Renal pelvis (tissue), 12 donors: ENCODE measurements at places on chromosomes 3 and 15. TPM values are rescaled to one million over a fixed set of nuclear protein-coding genes. Genes with fewer than 3 reads are reported as not detected.
A peak's percentile ranks its signal among the peaks of the same experiment; 100 is the strongest.

- no peak for DNase-seq
These were observed 291.2 kb upstream of the KCNMB2 start for GRCh38 chr3:178244733-178245709.

- DNase-seq = no peak
These were observed 200.8 kb upstream of the GADL1 start for GRCh38 chr3:31095255-31095654.

DNA sequence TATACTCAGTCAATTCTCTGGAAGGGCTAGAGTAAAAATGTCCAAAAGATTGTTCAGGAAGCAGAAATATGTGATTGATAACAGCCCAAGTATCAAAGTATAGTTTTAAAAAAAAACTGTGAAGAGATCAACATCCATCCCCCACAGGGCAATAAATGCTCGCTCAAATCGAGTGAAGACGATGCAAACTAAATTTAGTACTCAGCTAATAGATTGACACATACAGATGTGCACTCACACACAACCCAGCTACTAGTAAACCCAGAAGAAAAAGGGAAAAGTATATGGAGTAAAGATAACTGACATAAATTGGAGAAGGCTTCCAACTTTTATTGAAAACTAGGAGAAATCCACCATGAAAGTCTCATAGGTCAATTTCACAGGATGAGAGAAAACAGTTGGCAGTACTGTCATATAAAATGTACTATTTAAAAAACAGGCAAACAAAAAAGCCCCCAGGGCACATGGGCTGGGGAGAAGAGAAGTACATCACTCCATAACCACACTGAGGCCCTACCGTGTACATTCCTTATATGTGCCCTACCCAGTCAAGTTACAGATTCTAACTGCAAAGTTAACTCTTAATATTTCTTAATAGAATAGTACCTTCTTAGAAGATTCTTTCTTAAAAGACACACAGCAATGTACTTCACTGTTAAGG lies 125.7 kb downstream of the TBL1XR1 start:
- DNase-seq = no peak

DNA sequence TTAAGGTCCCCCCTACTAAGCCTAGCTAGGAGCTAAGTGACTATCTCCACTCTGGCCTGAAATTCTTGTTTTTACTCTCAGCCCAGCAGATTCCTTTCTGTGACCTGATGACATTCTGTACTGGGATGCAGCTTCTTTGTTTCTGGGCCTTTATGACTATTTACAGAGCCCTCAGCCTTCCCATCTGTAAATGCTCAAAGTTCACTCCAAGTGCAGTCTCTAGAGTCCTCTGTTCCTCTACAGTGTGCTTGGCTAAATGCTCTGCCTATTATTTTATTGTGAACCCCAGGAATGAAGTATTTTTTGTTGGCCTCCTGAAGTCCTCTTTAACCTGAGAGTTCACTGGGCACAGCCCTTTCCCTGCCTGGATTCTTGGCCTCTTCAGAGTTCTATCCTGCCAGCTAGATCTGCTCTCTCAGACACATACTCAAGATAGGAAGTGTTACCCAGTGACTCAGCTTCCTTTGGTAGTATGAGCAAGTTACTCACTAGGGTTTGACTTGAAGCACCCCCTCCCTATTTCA lies 278.1 kb upstream of the P2RY1 start:
- DNase-seq = peak; percentile 1

ATP13A5 gene
- 0.18 TPM for polyA plus RNA-seq

- no peak for DNase-seq
These were observed 16.9 kb downstream of the ACKR2 start for GRCh38 chr3:42826141-42826540.

TRAIP gene
- polyA plus RNA-seq = 9.7 TPM

DNA sequence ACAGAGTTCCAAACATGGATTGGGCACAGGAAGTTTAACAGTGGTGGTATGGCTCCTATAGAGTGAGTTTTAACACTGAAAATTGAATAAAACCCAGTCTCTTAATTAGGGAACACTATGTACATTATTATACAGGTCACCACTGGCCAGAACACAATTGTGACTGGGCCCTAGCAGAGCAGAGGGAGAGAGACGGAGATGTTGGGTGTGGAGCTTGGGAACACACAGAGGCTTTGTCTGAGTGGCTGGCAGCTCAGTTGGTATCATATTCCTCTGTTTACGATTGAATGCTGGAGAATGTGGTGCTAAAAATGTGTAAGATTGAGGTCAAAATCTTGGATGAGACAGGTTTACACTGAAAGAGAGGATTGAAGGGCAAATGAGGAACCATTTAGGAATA lies 6.8 kb upstream of the MOBP start:
- DNase-seq = no peak

GRCh38 chr15:85943151-85943550 lies 136.5 kb upstream of the AGBL1 start:
- DNase-seq = no peak

CCNB2 gene
- 50.2 TPM for polyA plus RNA-seq

DNA sequence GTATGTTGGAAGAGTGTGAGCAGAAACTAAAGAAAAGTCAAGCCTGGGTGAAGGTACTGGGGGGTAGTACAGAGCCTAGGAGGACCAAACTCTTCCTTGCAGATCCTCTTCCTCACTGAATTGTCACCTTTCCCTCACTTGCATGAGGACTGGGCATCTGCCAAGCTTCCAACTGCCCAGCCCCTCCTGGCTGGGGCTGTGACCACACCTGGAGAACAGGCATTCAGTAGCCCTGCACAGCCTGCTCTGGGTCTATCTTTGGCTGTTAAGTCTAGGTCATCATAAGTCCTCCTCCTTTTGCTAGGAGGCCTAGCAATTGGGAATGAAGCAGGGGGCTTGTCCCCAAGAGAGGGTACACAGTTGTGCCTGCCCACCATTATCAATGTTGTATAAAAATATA lies 55.2 kb downstream of the CAPN7 start:
- DNase-seq = no peak

- DNase-seq = no peak
These were observed 436 bp downstream of the ADPGK start for GRCh38 chr15:72783004-72783639.

NMNAT3 gene
- 12.6 TPM for polyA plus RNA-seq

DNA sequence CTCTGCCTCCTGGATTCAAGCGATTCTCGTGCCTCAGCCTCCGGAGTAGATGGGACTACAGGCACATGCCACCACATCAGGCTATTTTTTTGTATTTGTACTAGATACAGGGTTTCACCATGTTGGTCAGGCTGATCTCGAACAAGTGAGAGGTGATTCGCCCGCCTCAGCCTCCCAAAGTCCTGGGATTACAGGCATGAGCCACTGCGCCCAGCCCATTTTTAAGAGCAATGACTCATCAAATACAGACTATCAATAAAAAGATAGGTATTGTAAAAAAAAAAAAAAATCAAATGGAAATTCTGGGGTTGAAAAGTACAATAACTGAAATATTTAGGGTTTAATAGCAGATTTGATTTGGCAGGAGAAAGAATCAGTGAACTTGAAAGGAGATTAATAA lies 129.0 kb downstream of the TJP1 start:
- DNase-seq = no peak

DNA sequence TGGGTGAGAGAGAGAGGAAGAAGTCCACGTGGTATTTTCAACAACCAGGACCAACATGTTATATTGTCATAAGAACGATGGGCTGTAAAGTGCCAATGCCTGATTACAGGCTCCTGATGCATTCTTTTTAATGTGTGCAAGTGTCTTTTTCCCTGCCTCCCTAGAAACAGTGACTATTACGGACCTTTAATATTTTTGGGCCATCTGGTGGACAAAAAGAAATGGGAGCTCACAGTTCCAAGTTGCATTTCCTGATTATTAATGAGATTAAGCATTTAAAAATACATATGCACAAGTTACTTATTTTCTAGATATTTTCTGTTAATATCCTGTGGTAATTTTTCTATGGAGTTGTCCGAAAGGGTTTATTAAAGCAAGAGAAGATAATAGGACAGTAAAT lies 530.2 kb downstream of the NR2F2 start:
- DNase-seq = no peak

PSTPIP1 gene
- 2.4 TPM for polyA plus RNA-seq

- no peak for DNase-seq
These were observed 69.8 kb upstream of the BFSP2 start for GRCh38 chr3:133330065-133330464.

SFMBT1 gene
- 11.7 TPM for polyA plus RNA-seq
